ENCODE measurements at places on chromosomes 16 and 17.

DNA sequence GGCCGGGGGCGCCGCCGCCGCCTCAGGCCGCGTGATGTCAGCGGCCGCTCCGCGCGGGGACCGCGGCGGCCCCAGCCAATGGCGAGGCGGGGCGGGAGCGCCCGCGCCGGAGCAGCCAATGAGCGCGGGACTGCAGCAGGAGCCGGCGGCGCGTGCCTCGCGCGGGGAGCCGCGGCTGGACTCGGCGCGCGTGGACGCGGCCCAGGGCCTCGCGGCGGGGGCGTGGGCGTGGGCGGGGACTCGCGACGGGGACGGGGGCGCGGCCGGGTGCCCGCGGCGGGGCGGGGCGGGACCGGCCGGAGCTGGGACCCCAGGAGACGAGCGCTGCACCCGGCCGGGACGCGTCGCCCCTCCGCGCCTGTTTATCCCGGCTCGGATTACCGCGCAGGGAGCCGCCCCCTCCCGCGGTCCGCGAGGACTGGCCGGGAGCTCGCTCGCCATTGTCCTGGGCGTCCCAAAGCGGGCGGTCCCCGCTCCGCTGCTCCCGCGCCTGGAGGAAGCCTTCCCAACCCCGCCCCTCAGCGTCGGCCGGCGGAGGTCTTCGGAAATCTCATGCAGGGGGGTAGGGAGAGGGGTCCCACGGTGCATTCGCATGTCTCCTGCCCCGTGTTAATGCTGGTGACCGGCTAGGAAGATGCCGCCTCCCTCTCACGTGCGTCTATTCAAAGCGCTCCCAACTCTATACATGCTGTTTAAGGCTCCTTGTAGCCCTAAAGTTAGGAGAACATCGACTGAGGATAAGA is at the start of gene RNF157:
Gene RNF157, minus strand, starts transcription at position 33 of the 743 bp plus-strand sequence. CDS start 253 bp downstream, outside the sequence.
- DNase-seq = peak; percentile 70

DNA sequence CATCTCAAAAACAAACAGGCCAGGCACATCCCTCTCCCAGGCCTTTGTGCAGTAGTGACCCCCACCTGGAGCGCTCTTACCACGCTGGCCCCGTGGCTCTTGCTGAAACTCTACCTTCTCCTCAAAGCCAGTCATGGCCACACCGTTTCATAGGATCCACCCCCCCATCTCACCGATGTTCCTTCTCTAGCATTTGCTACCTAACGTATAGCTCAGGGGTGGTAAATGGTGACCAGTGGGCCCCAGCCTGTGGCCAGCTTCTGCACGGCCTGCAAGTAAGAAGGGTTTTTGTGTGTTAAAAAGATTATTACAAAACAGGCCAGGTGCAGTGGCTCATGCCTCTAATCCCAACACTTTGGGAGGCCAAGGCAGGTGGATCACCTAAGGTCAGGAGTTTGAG is 43.8 kb downstream of the RMI2 start:
- DNase-seq = no peak

DNA sequence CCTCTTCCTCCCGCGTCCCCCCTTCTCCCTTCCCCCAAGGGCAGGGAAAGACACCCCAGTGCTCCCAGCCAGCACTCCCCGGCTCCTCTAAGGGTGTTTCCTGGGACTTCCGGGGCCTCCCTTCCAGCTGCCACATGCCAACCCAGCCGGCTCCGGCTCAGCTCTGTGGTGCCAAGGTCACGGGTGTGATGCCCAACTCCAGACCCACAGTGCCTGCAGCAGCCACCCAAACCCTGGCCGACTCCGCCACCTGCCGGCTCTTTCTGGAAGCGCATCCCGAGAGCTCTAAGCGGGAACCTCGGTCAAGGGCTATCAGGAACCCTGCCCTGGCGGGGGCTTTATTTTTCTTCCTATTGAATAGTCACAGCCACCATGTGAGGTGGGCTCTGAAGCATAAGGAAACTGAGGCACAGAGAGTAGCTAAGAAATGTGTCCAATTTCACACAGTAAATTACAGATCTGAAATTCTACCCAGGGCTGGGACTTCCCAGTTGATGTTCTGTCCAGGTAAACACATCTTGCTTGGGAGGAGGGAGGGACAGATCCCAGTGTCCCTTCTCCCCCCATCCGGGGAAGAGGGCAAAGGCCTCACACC is 3.3 kb upstream of the PPP1R1B start:
- peak; percentile 91 for DNase-seq

DNA sequence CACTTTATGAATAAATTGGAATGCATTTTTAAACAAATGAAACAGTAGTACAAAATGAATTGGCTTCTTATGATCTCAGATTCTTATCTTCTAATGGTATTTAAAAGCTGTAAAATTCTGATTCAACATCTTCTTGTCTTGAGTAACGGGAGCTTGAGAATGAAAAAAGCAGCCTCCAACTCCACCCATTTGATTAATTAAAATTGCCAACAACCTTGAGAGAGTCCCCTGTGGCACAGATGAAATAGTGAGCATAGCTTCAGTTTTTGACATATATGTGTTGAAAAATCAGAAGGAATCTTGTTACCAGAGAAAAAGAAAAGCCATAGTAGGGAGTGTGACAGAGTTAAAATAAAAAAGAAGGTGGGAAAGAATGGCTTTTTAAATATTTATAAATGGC is 1426.1 kb upstream of the CDH8 start:
- DNase-seq = no peak

DNA sequence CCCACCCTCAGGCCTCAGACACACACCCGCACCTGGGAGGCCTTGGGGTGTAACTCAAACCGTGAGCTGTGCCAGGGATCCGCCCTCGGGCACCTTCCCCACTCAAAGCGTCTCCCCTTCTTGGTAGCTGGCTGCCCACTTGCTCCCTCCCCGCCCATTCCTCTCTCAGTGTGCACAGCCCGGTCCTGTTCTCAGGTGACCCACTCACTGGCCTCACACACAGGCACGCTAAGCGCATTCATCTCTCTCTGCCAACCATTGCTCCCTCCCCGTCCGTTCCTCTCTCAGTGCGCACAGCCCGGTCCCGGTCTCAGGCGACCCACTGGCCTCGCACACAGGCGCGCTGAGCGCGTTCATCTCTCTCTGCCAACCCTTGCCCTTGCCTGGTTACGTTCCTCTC is 20.8 kb downstream of the WDR45B start:
- DNase-seq = peak; percentile 57

- DNase-seq = no peak
Observed at GRCh38 chr16:60061396-60061795, 1327.3 kb upstream of the GOT2 start.

Data from adrenal gland (tissue), 19 donors.